ENCODE measurements at places on chromosomes 12 and 14.

- no peak for DNase-seq
Measured at GRCh38 chr14:52776816-52777215, 14.6 kb downstream of the GNPNAT1 start.

DNA sequence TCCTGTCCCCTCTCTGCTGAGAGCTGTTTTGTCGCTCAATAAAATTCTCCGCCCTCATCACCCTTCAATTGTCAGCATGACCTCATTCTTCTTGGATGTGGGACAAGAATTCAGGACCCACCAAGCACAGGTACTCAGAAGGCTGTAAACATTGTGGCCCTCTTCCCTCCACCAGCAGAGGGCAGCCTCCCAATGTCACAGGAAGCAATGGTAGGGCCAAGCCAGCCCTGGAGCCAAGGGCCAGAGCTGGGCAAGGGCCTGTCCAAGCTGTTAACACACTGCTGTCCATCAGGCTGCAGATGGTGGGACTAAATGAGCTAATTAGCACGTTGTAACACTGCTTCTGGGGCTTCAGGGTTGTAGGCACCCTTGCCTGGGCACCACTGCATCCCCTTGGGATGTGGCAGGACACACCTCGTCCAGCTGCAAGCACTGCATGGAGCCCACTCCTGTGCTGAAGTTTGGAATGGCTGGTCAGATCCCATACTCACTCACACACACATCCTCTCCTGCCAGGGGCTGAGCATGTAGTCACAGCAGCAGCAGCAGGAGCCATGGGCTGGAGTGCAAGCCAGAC lies 62.7 kb upstream of the HECTD1 start:
- no peak for DNase-seq

DNA sequence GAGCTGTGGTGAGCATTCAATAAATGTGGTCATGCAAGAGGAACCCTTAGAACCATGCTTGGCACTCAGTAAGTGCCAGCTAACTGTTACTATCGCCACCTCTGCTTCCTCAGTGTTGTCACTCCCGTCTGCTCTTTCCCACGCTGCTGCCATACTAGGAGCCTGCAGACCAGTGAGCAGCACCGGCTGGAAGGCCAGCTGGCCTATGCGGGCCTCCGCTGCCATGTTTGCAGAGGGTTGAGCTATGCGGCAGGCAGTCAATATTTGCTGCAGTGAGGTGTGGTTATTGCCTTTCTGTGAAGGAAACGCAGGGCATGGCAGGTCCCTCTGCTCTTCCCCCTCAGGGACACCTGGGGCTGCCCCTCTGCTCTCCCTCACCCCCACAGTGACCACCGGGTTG lies 13.0 kb downstream of the KMT5A start:
- DNase-seq, result no peak

- no peak for DNase-seq
Measured at GRCh38 chr12:16012117-16012516, 101.0 kb downstream of the DERA start.

DNA sequence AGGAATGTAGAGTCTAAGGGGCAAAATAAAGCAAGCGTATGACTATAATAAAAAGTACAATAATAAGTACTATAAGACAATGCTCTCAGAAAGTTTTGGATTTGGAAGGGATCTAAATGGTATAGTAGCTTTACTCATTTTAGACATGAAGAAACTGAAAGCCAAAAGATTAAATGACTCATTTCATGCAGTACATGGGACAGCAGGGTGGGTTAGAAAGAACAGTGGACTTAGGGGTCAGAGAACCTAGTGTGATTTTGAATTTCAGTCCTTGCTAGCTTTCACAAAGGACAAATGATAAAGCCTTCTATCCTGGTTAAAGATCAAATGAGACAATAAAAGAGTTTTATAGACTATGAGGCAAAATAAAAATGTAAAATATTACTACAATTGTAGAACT lies 6.8 kb upstream of the LEMD3 start:
- DNase-seq, result no peak

GRCh38 chr12:47272412-47273190 lies 192.8 kb upstream of the AMIGO2 start:
- DNase-seq, result no peak

GRCh38 chr12:64998371-64999147 lies 122.5 kb downstream of the WIF1 start:
- no peak for DNase-seq

- DNase-seq, result no peak
Measured at GRCh38 chr12:12872934-12873275, 18.5 kb upstream of the GPRC5A start.

DNA sequence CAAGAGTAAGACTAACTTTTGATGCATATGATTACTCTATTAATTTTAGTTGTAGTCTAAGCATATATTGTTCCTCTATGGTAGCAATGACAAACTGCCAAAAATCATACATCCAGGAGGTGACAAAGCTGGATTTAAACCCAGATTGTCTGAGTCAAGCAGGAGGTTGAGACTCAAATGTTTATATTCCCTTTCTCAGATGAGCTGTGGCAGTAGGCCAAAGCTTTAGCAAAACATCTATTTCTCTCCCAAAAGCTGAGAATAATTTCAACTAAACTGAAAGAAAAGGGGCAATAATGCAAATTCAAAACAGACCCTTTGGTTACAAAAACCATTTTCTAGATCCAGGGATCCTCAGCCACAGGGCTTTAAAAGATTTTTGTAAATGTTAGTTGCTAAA lies 173.6 kb downstream of the SEC23A start:
- DNase-seq, result no peak

GRCh38 chr12:6469609-6470374 lies 685 bp downstream of the VAMP1 start:
- no peak for DNase-seq

GRCh38 chr12:101207086-101207780 lies 2.8 kb downstream of the SLC5A8 start:
- DNase-seq, result no peak

- no peak for DNase-seq
Measured at GRCh38 chr14:62916551-62916950, 128.7 kb downstream of the KCNH5 start.

GRCh38 chr14:89760086-89760485 lies 194.4 kb downstream of the EFCAB11 start:
- no peak for DNase-seq

DNA sequence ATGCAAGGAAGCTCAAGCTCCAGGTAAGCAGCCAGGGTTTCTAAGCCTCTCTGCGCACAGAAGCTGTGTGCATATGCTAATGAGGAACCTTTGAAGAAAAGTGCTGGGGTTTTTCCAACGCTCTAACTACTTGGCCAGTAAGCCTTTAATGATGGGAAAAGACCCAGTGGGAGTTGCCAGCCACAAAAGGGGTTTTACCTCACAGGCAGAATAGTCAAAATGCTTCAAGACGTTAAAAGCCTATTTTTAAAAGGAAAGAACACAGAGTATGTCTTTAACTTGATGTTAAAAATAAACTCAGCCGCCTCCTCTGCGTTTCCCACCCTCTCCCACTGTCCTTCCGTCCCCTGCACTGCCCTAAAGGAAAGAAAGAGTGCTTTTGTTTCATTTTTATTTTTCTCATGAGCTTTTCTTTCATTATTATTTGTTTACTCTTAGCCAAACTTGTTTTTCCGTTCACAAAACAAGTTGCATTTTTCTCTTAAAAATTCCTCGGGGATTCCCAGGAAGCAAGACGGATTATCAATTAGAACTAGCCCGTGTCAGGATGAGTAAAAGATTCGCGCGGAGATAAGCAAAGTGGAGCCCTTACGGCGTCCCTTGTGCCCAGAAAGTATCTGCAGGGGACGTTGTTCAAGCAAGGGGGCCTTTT lies 209.8 kb upstream of the NUDT4 start:
- no peak for DNase-seq

GRCh38 chr12:6752167-6752920 lies 597 bp downstream of the MLF2 start:
- no peak for DNase-seq

- no peak for DNase-seq
Measured at GRCh38 chr12:68440068-68440581, 108.0 kb upstream of the MDM1 start.

- DNase-seq, result no peak
Measured at GRCh38 chr14:52885230-52885629, 65.6 kb downstream of the FERMT2 start.

GRCh38 chr14:24285351-24285750 lies 14.0 kb upstream of the RABGGTA start:
- DNase-seq, result no peak

DNA sequence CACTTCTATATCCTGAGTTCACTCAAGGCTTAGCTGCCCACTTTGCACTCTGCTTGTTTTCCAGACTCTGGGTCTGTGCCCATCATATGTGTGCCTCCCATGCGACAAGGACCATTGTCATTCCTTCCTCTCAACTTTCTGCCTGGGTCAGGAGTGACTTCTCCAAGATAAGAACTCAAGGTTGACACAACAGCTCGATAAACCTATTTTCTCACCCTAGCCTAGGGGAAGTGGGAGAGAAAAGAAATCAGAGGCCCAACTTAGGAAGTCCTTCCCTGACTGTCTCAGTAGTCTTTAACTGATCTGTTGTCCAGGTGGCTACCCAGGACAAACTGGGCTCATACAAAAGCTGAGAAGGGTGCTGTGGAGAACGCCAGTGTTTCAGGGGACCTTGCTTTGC lies 1.7 kb downstream of the SMUG1 start:
- no peak for DNase-seq

- DNase-seq, result no peak
Measured at GRCh38 chr12:97452839-97453238, 9.8 kb upstream of the RMST start.

DNA sequence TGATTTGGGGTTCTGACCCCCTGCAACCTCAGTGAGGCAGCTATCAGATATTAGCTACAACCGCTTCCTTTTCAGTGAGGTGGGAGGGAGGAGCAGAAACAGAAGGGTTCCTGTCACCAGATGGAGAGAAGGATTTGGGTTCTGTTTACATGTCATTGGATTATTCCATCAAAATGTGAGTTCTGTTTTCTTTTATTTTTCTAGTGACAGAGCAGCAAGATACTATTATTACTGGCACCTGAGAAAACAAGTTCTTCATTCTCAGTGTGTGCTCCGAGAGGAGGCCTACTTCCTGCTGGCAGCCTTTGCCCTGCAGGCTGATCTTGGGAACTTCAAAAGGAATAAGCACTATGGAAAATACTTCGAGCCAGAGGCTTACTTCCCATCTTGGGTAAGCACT lies 52.8 kb downstream of the FRMD6 start:
- DNase-seq, result no peak

DNA sequence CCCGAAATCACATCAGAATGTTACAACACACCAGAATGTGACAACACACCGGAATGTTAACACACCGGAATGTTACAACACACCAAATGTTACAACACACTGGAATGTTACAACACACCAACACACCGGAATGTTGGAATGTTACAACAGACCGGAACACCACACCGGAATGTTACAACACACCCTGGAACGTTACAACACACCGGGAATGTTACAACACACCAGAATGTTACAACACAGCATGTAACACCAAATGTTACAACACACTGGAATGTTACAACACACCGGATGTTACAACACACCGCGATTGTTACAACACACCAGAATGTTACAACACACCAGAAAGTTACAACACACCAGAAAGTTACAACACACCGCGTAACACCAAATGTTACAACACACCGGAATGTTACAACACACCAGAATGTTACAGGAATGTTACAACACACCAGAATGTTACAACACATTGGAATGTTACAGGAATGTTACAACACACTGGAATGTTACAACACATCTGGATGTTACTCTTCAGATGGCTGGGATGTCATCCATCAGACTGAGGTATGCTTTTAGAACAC lies 21.1 kb downstream of the CHFR start:
- no peak for DNase-seq

- no peak for DNase-seq
Measured at GRCh38 chr14:93804654-93805053, 16.4 kb upstream of the PRIMA1 start.

GRCh38 chr14:64875350-64875749 lies 4.4 kb downstream of the SPTB start:
- DNase-seq, result no peak

GRCh38 chr12:101619858-101620761 lies 25.3 kb downstream of the MYBPC1 start:
- no peak for DNase-seq

- DNase-seq, result no peak
Measured at GRCh38 chr14:24976602-24977001, 73.3 kb downstream of the STXBP6 start.
